ENCODE measurements at places on chromosomes 3 and 15. TPM values are rescaled to one million over a fixed set of nuclear protein-coding genes. Genes with fewer than 3 reads are reported as not detected.

RARRES1 gene
- total RNA-seq = 42.7 TPM

SQOR gene
- 197 TPM for total RNA-seq

CSPG5 gene
- total RNA-seq = 0.60 TPM

RFTN1 gene
- 9.7 TPM for total RNA-seq

DPPA2 gene
- not detected for total RNA-seq

LRRIQ4 gene
- 0.22 TPM for total RNA-seq

CCDC66 gene
- 17.5 TPM for total RNA-seq

FNDC3B gene
- total RNA-seq = 107 TPM

TBC1D21 gene
- total RNA-seq = not detected

SAMMSON gene
- total RNA-seq = not detected

GPR160 gene
- 67.6 TPM for total RNA-seq

GOLGA8A gene
- 37.6 TPM for total RNA-seq

ECE2 gene
- total RNA-seq = 0.19 TPM

ZSCAN29 gene
- total RNA-seq = 29.1 TPM

VGLL3 gene
- 1.5 TPM for total RNA-seq

HTR3E gene
- total RNA-seq = 0.16 TPM

SCAANT1 gene
- total RNA-seq = not detected

CHRM5 gene
- total RNA-seq = not detected

SUCLG2 gene
- total RNA-seq = 238 TPM

TEX55 gene
- not detected for total RNA-seq

FANCD2OS gene
- total RNA-seq = not detected

P3H2 gene
- 16.1 TPM for total RNA-seq

ALG3 gene
- 30.8 TPM for total RNA-seq

ZNF620 gene
- total RNA-seq = 7.0 TPM

CYP1A1 gene
- 0.27 TPM for total RNA-seq

CLDN16 gene
- not detected for total RNA-seq

CATSPER2 gene
- total RNA-seq = 8.0 TPM

PIF1 gene
- 5.0 TPM for total RNA-seq

SH3GL3 gene
- not detected for total RNA-seq

CLDN18 gene
- not detected for total RNA-seq

PGBD4 gene
- 1.7 TPM for total RNA-seq

TM6SF1 gene
- 1.2 TPM for total RNA-seq

ARGFX gene
- not detected for total RNA-seq

CACNA2D3 gene
- 3.5 TPM for total RNA-seq

RBP2 gene
- 0.76 TPM for total RNA-seq

KNG1 gene
- 0.44 TPM for total RNA-seq

ROBO2 gene
- 2.1 TPM for total RNA-seq

GOLGA8T gene
- not detected for total RNA-seq

WDR76 gene
- 8.0 TPM for total RNA-seq

SLC28A1 gene
- total RNA-seq = not detected

MYL3 gene
- total RNA-seq = 3.1 TPM

C2CD4B gene
- total RNA-seq = 3.7 TPM

SLC28A2 gene
- total RNA-seq = 1.2 TPM

XCR1 gene
- 0.20 TPM for total RNA-seq

ANKRD63 gene
- total RNA-seq = not detected

B3GALNT1 gene
- total RNA-seq = 5.1 TPM

TRH gene
- total RNA-seq = not detected

RASGRP1 gene
- total RNA-seq = 1.2 TPM

ADGRG7 gene
- total RNA-seq = 21.7 TPM

IMPG2 gene
- 0.22 TPM for total RNA-seq

SEMA6D gene
- total RNA-seq = 48.3 TPM

TYRO3 gene
- total RNA-seq = 2.3 TPM

OR5AC2 gene
- not detected for total RNA-seq

SI gene
- 6.5 TPM for total RNA-seq

ADPRH gene
- total RNA-seq = 0.93 TPM

CCDC191 gene
- 3.9 TPM for total RNA-seq

C3orf49 gene
- total RNA-seq = not detected

MYO5C gene
- total RNA-seq = 81.6 TPM

CKMT1B gene
- 213 TPM for total RNA-seq

GHSR gene
- not detected for total RNA-seq
